DMS 273 treated with DMSO at 0.1 percent for 48 hours (cell line): ENCODE measurements at places on chromosomes 11 and 22.

DNA sequence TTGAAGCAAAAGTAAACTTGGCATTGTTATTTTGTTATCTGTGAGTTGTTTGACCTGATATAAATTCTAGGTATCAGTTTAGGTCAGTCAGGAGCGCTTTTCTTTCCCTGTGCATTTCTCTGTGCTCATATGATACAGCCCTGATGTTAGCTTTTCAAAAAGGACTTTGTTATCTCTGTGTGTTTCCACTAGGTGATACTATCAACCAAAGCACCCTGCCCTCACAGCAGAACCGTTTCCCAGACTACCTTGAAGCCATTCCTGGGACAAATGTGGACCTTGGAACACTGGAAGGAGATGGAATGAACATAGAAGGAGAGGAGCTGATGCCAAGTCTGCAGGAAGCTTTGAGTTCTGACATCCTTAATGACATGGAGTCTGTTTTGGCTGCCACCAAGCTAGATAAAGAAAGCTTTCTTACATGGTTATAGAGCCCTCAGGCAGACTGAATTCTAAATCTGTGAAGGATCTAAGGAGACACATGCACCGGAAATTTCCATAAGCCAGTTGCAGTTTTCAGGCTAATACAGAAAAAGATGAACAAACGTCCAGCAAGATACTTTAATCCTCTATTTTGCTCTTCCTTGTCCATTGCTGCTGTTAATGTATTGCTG, 87.7 kb upstream of the BIRC3 start:
- no peak for DNase-seq

- DNase-seq: no peak
Measured at GRCh38 chr11:9169595-9170295, 78.3 kb upstream of the SCUBE2 start.

DNA sequence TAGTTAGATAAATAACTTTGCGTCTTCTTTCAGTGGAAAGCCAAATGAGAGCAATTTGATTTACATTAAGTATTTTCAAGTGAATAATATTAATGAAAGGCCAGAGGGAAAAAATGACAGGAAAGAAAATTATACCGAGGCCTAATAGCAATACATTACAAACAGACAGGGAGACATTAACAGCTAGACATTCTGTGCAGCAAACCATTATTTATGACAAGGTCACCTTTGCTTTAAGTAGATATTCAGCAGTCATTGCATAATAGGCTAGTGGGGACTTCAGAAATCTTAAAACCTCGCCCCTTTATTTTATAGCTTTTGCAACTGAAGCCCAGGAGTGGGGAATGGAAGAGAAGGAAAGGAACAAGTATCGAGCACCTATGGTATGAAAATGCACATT, 321.6 kb downstream of the GRM5 start:
- no peak for DNase-seq

DNA sequence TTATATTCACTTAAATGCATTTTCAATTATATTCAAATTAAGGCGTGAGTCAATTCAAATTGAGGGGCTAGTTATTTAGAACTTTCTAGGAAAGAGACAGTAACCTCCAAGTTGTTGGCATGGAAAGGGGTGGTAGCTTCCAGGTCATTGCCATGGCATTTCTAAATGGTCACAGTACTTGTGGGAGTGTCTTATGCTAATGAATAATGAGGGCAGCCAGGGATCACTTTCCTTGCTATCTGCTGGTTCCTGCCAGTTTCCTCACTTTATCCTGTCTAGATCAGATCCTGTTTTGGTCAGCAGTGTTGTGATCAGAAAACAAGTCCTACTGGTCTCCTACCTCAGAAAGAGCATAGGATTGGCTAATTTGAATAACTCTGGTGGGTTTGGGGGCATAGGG, 21.8 kb upstream of the RNASEH2C start:
- DNase-seq: no peak

GRCh38 chr11:10579700-10580099, 11.2 kb upstream of the LYVE1 start:
- no peak for DNase-seq

- DNase-seq: no peak
Measured at GRCh38 chr11:15933886-15934625, 422.3 kb downstream of the SOX6 start.

- DNase-seq: no peak
Measured at GRCh38 chr11:72433455-72434036, 785 bp downstream of the CLPB start.
